ENCODE measurements at places on chromosomes 2 and 18. TPM values are rescaled to one million over a fixed set of nuclear protein-coding genes. Genes with fewer than 3 reads are reported as not detected.

GRCh38 chr18:48031641-48032040 lies 101.2 kb upstream of the SMAD2 start:
- DNase-seq: no peak
- H3K4me1 ChIP-seq: peaks cover 2% of the 10 kb centered on the region
- no peak overlapping the region for H3K27ac ChIP-seq

DNA sequence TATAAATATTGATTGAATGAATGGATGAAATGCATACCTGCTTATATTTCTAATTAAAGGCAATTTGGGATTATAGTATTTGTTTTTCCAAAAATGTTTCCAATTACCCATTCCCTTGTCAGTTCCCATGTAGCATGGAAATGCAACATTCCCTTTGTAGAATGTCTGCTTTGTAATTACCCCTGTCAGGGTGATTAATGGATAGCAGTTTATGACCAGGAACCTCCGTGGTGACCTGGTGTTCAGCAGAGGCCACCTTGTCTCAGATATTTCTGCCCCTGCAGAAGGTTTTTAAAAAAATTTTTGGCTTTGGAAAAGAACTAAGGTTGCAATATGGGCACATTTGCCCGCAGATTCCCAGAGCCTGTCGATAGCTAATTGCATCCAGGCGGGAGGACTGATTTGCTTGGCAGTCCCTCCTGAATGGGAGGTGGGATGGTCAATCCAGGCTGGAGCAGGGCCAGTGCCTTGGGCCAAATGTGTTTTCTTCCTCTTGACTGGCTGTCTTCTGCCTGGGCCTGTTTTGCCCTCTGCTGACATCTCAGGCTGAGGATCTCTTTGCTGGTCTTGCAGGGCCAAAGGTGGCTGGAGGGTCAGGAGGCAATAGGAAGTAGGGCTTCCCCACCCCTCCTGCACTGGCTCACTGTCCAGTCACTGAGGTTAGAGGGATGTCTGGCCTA lies 82.1 kb downstream of the TMEM182 start:
- no peak for DNase-seq
- H3K27ac ChIP-seq: no peak overlapping the region
- peaks cover 2% of the 10 kb centered on the region for H3K27me3 ChIP-seq
- no peaks in the 10 kb centered on the region for H3K4me1 ChIP-seq
- H3K36me3 ChIP-seq: no peaks in the 10 kb centered on the region
- no peak overlapping the region for H3K4me3 ChIP-seq

SGO2 gene
- 44.2 TPM for total RNA-seq

DNA sequence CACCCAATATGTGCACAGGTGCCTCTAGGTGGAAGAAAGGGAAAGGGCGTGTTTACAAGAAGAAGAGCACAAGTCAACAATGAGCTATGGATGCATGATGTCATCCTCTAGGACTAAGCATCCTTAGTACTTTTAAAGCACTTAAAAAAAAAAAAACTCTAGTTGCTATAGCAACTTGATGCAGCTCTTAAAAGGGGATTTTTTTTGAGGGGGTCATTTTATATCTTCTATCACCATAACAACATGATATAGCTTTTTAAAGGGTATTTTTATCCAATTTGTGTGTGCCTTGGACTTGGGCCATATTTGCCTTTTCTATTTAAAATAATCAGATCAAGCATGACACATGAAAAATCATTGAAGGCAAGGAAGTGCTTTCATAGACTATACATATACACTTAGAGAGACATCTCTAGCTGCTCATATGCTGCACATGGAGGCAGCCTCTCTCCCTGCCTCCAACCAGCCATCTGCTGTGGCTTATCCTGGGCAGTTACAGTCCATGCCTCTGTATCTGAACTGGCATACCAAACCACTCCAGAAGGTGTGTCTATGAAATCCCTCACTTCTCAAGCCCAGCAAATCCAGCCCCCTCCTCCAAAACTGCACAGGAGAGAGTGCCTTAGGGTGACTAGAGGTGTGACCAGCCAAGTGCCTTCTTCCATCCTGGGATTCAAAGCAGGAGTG lies 165.4 kb downstream of the MSH2 start:
- DNase-seq: no peak
- no peak overlapping the region for H3K4me3 ChIP-seq
- H3K27me3 ChIP-seq: peaks cover 58% of the 10 kb centered on the region

SP110 gene
- 125 TPM for total RNA-seq

ZNF521 gene
- total RNA-seq: not detected

CHRNG gene
- not detected for total RNA-seq
